ENCODE measurements at places on chromosomes 4 and X. TPM values are rescaled to one million over a fixed set of nuclear protein-coding genes. Genes with fewer than 3 reads are reported as not detected.

The TRAPPC11 gene
- 36.1 TPM for total RNA-seq

The GLOD5 gene
- not detected for total RNA-seq

The CXorf49 gene
- not detected for total RNA-seq

The ARHGAP6 gene
- total RNA-seq = 0.47 TPM

The TMEM35A gene
- total RNA-seq = 1.8 TPM

The UGT2B7 gene
- not detected for total RNA-seq

The PRPS1 gene
- total RNA-seq = 25.8 TPM

The SULT1E1 gene
- 8.5 TPM for total RNA-seq

The GAGE1 gene
- not detected for total RNA-seq

The CXCL13 gene
- not detected for total RNA-seq

The EDNRA gene
- total RNA-seq = 5.0 TPM

The S100P gene
- total RNA-seq = not detected

The MANBA gene
- 23.1 TPM for total RNA-seq

The GPR173 gene
- 4.0 TPM for total RNA-seq

The WDR17 gene
- under 0.01 TPM for total RNA-seq

The PABPC1L2A gene
- total RNA-seq = not detected

The KCNE5 gene
- 0.09 TPM for total RNA-seq

The ASB12 gene
- not detected for total RNA-seq

The FAM241A gene
- total RNA-seq = 9.7 TPM

The SH3TC1 gene
- total RNA-seq = 131 TPM

The SOD3 gene
- total RNA-seq = not detected

The EMCN gene
- total RNA-seq = 40.8 TPM

The SNCA gene
- total RNA-seq = 56.8 TPM

The FREM3 gene
- total RNA-seq = under 0.01 TPM

The RAB41 gene
- not detected for total RNA-seq

The CXCR3 gene
- total RNA-seq = not detected

The STATH gene
- not detected for total RNA-seq

The RBM46 gene
- total RNA-seq = not detected

The MTNR1A gene
- total RNA-seq = not detected

The BEX5 gene
- 3.9 TPM for total RNA-seq

The MND1 gene
- total RNA-seq = 2.4 TPM

The GPR34 gene
- not detected for total RNA-seq

The GPR119 gene
- not detected for total RNA-seq

The SMIM10L2A gene
- total RNA-seq = 0.38 TPM

The HMGB3 gene
- 35.4 TPM for total RNA-seq

The SETD7 gene
- 51.7 TPM for total RNA-seq

The ASMT gene
- total RNA-seq = not detected

The SCARB2 gene
- 155 TPM for total RNA-seq

The FGF5 gene
- total RNA-seq = 1.7 TPM

The KLHL5 gene
- 75.9 TPM for total RNA-seq

The QRFPR gene
- total RNA-seq = not detected

The ODAM gene
- not detected for total RNA-seq

The FGFRL1 gene
- total RNA-seq = 12.0 TPM

The IBSP gene
- total RNA-seq = not detected

The PUDP gene
- 12.4 TPM for total RNA-seq

The OPN1MW gene
- not detected for total RNA-seq

The RIBC1 gene
- total RNA-seq = 0.36 TPM

The TKTL1 gene
- not detected for total RNA-seq

The SPANXA2 gene
- not detected for total RNA-seq

The TTC29 gene
- under 0.01 TPM for total RNA-seq

The PPP1R2C gene
- total RNA-seq = not detected

The MAGEB3 gene
- not detected for total RNA-seq

The GYPE gene
- total RNA-seq = not detected

The OCIAD1 gene
- 64.3 TPM for total RNA-seq

The SLC49A3 gene
- total RNA-seq = 3.3 TPM
